Lung (tissue), 17 donors: ENCODE measurements at places on chromosomes 7 and 10. TPM values are rescaled to one million over a fixed set of nuclear protein-coding genes. Genes with fewer than 3 reads are reported as not detected.
A peak's percentile ranks its signal among the peaks of the same experiment; 100 is the strongest.

DNA sequence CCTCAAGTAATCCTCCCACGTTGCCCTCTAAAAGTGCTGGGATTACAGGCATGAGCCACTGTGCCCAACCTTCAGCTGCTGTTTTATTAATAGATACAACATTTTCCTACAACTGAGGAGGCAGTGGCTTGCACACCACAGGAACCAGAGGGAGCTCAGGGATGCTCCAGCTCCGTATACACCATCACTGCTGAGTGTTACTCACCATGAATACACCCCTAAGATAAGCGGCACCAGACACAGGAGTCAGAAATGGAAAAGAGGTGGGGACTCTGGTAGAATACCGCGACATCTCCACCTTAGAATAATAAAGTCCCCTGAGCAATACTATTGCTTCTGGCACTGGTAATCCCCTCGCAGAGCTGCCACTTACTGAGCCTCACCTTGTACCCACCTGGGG, 68.7 kb upstream of the PDLIM1 start:
- no peak overlapping the region for H3K27ac ChIP-seq
- H3K36me3 ChIP-seq = peaks cover 9% of the 10 kb centered on the region
- no peak for DNase-seq
- H3K4me3 ChIP-seq = no peak overlapping the region

DNA sequence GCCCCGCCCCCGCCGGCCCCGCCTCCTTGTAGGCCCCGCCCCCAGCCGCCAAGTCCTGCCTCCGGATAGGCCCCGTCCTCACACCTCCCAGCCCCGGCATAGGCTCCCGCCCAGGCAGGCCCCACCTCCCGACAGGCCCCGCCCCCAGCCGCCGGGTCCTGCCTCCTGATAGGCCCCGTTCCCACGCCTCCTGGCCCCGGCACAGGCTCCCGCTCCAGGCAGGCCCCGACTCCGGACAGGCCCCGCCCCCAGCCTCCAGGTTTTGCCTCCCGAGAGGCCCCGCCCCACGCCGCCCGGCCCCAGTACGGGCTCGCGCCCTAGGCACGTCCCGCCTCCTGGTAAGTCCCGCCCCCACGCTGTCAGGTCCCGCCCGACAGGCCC, 232 bp upstream of the MICALL2 start:
- no peaks in the 10 kb centered on the region for H3K27me3 ChIP-seq
- H3K36me3 ChIP-seq = no peaks in the 10 kb centered on the region
- H3K4me1 ChIP-seq = peaks cover 40% of the 10 kb centered on the region
- no peak overlapping the region for H3K27ac ChIP-seq
- H3K4me3 ChIP-seq = no peak overlapping the region
- peak; percentile 99 for DNase-seq

GTF2IRD1 gene
- 24.1 TPM for total RNA-seq

PNLIP gene
- not detected for total RNA-seq

DNA sequence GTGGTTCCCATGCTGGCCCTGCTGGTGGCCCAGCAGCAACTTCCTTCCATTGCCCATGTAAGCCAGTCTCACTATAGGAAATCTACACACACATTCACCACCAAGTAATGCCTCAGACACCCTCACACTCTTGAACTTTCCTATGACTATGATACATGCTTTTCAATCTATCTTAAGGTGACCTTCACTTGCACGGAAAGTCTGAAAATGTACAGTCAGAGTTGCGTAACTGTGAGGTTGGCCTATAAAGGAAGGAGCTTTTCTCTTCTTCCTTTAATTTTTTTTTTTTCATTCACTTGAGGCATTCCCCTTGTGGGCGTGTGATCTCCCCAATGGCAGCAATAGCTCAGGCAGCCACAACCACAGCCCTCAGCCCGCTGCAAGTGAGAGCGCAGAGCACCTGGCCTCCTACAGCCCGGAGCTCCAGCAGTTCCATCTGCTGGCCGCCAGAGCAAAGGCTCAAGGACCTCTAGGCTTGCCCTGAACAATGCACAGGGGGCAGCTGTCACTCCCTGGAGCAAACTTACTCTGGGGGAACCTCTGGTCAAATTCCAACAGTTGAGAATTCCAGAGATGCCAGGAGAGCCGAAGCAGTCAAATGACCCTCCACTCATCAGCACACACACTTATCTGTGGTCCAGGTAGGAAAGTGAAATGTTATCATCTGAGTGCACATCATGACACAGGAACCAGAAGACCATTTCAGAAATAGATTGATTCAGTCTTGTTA, 123.1 kb upstream of the ADO start:
- no peak overlapping the region for H3K4me3 ChIP-seq
- H3K36me3 ChIP-seq = no peaks in the 10 kb centered on the region
- no peak overlapping the region for H3K27ac ChIP-seq
- DNase-seq = no peak

DNA sequence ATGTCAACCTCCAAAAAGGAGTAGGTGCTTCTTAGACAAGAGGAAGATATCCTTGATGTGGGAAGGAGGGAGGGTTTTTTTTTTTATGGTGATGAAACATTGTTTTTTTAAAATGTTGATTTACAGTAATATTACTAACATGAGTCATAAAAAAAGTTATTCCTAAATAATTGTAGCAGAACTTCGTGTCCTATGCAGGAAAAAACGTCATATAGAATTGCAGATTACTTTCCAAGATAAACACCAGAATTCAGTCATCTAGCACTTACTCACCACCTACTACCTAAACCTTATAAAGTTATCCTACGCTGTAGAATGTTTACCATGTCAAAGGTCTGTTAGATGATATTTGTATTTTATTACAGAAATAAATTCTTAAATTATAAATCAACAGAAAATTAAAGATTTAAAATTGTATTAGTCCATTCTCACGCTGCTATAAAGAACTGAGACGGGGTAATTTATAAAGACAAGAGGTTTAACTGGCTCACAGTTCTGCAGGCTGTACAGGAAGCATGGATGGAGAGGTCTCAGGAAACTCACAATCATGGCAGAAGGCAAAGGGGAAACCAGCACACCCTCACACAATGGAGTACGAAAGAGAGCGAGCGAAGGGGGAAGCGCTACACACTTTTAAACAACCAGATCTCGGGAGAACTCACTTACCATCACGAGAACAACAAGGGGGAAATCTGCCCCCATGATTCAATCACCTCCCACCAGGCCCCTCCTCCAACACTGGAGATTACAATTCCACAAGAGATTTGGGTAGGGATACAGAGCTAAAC, 105.2 kb upstream of the NEBL start:
- H3K4me3 ChIP-seq = no peak overlapping the region
- H3K4me1 ChIP-seq = no peaks in the 10 kb centered on the region
- no peaks in the 10 kb centered on the region for H3K27me3 ChIP-seq
- H3K27ac ChIP-seq = no peak overlapping the region

GRCh38 chr10:70597856-70598815, 4.4 kb downstream of the PRF1 start:
- H3K27ac ChIP-seq = no peak overlapping the region
- no peak overlapping the region for H3K4me3 ChIP-seq
- H3K36me3 ChIP-seq = no peaks in the 10 kb centered on the region
- no peaks in the 10 kb centered on the region for H3K4me1 ChIP-seq
- no peak for DNase-seq

OPALIN gene
- not detected for total RNA-seq

TEX47 gene
- total RNA-seq = not detected

FGFBP3 gene
- 2.3 TPM for total RNA-seq

HOXA13 gene
- not detected for total RNA-seq

GRCh38 chr10:48653944-48654698, 30.6 kb upstream of the WDFY4 start:
- DNase-seq = no peak
- H3K27ac ChIP-seq = no peak overlapping the region
- H3K27me3 ChIP-seq = no peaks in the 10 kb centered on the region
- H3K36me3 ChIP-seq = no peaks in the 10 kb centered on the region
- no peak overlapping the region for H3K4me3 ChIP-seq

DNA sequence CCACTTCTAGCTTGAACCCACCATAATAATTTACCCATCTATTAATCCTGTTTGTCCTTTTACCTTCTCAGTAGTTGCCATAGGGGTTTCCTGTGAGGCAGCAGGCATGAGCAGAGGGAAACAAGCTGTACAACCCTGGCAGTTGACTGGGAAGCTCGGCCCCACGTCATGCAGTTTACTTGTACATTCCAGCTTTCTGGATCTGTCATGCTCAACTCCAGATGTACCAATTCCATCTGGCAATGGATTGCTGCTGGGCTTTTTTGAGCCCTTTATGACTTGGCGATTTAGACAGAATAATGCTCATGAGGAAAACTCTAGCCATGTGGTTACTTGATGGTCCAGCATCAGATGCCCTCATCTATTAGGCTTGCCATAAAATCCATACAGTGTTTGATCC, 112.5 kb downstream of the GNAI1 start:
- DNase-seq = no peak
- H3K27ac ChIP-seq = no peak overlapping the region
- no peak overlapping the region for H3K4me3 ChIP-seq
- H3K4me1 ChIP-seq = no peaks in the 10 kb centered on the region

- H3K4me3 ChIP-seq = no peak overlapping the region
- no peak overlapping the region for H3K27ac ChIP-seq
- no peaks in the 10 kb centered on the region for H3K36me3 ChIP-seq
- H3K4me1 ChIP-seq = no peaks in the 10 kb centered on the region
- DNase-seq = no peak
Measured at GRCh38 chr10:13769946-13770345, 183.2 kb downstream of the PRPF18 start.

DNA sequence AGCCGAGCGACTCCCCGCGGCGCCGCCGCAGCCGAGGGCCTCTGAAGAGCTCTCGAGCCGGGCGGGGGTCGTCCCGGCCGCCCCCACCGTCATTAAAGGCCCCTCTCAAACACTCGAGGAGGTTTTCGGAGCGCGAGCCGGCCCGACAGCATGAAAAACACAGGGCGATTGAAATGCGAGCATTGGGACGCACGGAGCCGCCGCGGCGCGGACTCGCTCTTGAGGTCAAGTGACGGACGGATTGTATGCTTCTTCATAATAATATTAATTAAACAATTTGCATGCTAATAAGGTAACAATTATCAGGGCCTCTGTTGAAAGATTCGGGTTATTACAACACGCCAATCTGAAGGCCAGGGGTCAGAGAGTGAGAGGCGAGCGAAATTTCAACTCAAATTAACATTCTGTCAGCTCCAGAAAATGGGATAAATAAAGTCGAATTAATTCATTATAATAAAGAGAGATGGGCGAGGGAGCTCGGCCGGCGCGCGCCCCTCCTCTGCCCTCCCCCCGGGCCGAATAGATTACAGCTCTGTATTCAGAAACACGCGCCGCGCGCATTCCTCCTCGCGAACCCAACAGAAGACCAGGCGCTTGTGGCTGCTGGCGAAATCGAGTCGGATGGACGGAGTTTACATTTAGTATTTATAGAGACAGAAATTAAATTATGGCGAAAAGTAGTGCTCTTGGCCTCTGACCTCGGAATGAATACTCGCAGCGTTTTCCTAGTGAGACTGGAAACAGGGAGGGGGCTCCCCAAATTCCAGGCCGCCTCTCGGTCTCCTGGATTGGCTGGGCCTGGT, 2.1 kb upstream of the UNCX start:
- peaks cover 32% of the 10 kb centered on the region for H3K27me3 ChIP-seq
- H3K27ac ChIP-seq = no peak overlapping the region
- no peak overlapping the region for H3K4me3 ChIP-seq
- H3K4me1 ChIP-seq = no peaks in the 10 kb centered on the region
- DNase-seq = no peak

- no peaks in the 10 kb centered on the region for H3K36me3 ChIP-seq
- H3K4me3 ChIP-seq = peak within 1 kb of the TSS; percentile 93
- peaks cover 15% of the 10 kb centered on the region for H3K4me1 ChIP-seq
- peak; percentile 85 for DNase-seq
Measured at GRCh38 chr10:114821293-114821914, at the start of gene FHIP2A. Gene FHIP2A (plus strand): TSS chr10:114821780. CDS start chr10:114822079, 299 bp downstream.

DNA sequence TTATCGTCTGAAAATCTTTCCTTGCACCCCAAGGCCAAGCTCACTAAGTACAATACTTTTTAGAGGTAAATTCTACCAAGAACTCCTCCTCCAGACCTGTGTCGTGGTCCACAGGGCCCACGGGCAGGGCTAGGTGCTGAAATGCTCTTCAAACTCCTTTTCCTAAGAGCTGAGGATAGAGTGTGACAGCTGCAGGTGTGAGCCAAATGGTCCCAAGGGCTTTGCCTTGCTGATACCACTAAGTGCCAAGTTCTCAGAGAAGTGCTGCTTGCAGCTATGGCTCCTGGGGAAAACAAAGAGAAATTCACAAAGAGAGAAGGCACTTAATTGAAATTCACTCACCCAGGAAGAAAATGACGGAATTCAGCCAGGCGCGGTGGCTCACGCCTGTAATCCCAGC, 868.9 kb upstream of the AUTS2 start:
- H3K27ac ChIP-seq = no peak overlapping the region
- no peaks in the 10 kb centered on the region for H3K4me1 ChIP-seq
- no peaks in the 10 kb centered on the region for H3K36me3 ChIP-seq
- no peak for DNase-seq
- no peak overlapping the region for H3K4me3 ChIP-seq

PLPP4 gene
- total RNA-seq = 0.18 TPM

DNA sequence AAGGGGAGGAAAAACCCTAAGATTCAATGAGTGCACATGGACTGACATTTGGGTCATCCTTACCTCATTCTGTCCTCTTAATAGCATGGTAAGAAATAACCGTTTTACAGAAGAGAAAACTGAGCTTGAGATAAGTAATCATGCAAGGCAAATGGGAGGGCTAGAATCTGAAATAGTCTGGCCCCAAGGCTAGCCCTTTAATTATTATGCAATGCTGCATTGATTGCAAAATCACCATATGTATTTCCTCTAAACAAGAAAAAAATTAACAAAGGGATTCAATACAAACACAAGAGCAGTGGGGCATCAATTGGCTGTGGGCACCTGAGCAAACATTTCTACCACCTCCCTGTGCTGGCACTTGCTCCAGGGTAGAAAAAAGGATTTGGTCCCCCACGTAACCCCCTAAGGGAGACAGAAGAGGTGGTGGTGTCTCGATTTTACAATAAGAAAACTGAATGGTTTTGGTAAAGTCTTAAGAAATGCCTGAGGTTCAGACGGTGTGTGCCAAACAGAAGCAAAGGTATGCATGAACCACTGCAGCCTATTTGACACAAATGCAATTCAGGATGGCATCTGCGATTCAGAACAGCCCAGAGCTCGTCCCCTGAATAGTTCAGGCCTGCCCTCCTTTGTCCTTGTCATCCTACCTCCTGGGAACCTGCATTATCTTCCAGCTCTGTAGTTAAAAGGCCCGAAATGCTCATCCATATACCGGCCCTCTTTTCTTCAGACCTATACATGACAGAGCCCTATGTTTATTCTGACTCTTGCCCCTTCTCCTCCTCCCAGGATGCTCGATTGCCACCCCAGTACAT, 23.6 kb downstream of the PIP4K2A start:
- peaks cover 9% of the 10 kb centered on the region for H3K4me1 ChIP-seq
- no peak overlapping the region for H3K27ac ChIP-seq
- no peaks in the 10 kb centered on the region for H3K36me3 ChIP-seq
- peak; percentile 30 for DNase-seq
- no peaks in the 10 kb centered on the region for H3K27me3 ChIP-seq
